ENCODE measurements at places on chromosomes 16 and 17. TPM values are rescaled to one million over a fixed set of nuclear protein-coding genes. Genes with fewer than 3 reads are reported as not detected.
A peak's percentile ranks its signal among the peaks of the same experiment; 100 is the strongest.

GRCh38 chr16:84032458-84033178, 10.0 kb downstream of the SLC38A8 start:
- DNase-seq, result no peak

- DNase-seq, result no peak
Observed at GRCh38 chr17:9488556-9488955, 87.1 kb downstream of the STX8 start.

DNA sequence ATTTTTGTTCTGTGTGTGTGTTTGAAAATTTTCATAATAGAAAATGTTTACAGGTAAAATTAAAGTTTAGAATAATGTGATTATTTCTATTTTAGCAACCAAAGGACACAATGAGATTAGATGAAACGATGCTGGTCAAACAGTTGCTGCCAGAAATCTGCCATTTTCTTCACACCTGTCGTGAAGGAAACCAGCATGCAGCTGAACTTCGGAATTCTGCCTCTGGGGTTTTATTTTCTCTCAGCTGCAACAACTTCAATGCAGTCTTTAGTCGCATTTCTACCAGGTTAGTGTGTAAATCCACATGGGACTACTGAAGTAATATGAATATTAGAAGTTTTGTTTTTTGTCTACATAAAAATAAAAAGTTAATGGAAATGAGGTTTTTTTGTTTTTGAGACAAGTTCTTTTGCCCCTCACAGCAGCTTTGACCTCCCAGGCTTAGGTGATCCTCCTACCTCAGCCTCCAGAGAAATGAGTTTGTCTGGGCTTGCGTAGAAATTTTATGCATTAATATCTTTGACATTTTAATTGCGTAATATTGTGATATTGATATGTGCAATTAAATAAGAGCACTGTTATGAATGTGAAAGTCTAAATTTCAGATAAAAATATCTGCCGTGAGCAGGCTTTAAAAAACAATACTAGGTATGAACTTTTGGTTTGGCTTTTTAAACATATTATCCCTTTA, 68.5 kb downstream of the NF1 start:
- DNase-seq, result no peak

- no peak for DNase-seq
Observed at GRCh38 chr16:20850981-20851380, 44.7 kb downstream of the REXO5 start.

DNA sequence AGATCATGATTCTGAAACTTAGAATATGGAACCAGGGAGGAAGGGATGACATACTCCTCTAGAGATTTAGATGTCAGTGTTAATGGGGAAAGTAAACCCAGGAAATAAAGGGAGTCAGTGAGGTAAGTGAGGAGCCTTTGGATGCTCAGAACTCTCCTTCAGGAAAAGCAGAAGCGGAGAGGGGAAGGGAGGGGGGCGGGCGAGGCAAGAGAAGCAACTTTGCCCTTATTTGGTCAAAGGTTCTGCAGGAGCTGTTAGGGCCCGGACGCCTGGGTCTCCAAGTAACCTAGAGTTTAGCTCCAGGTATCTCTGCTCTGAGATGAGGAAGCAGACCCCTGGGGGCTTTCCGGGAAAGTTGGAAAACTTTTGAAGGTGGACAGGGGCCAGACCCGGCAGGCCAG, 1.3 kb downstream of the PFN1 start:
- no peak for DNase-seq

GRCh38 chr17:60040843-60041242, 37.9 kb downstream of the HEATR6 start:
- DNase-seq, result no peak

DNA sequence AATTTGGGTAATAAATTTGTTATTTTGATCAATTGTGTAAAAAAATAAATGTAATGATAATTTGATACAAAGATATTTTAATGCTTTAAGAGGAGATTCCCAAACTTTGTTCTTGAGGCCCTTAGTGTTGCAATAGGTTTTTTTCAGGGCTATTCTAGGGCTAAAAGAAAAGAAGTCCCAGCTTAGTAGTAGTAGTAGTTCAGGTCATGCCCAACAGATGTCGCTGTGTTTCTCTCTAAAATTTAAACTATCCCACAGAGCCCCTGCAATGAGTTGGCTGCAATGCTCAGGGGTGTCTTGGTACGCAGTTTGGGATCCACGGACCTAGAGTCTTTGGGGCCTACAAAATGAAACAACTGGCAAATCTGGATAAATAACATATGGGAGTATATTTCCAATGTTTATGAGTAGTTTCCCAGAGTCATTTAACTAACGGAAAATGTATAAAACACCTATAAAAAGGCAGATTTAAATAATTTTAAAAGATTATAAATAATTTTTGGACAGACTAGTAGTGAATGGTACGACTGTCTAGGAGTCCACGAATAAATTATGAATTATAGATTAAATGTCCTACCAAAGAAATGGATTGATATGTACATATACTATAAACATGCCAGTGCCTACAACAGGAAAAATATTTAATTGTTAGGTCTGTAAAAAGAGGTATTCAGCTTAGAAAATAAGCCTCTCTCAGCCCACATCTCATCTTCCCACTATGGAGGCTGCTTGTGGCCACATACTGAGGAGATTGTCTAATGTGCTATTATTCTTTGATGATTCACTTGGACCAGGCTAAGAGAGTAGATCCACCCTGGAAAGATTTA, 228.5 kb upstream of the PMFBP1 start:
- peak; percentile 69 for DNase-seq

GRCh38 chr17:82263641-82264040, 9.9 kb downstream of the CSNK1D start:
- DNase-seq, result no peak

GRCh38 chr16:69741951-69742904, 12.5 kb downstream of the NOB1 start:
- DNase-seq, result peak; percentile 94

GRCh38 chr16:67372664-67373063, 20.6 kb downstream of the TPPP3 start:
- DNase-seq, result no peak

The FMNL1 gene
- 32.9 TPM for total RNA-seq

The SPNS1 gene
- 38.4 TPM for total RNA-seq

The CCL3 gene
- 4.2 TPM for total RNA-seq
